ENCODE measurements at places on chromosomes 3 and 15.

DNA sequence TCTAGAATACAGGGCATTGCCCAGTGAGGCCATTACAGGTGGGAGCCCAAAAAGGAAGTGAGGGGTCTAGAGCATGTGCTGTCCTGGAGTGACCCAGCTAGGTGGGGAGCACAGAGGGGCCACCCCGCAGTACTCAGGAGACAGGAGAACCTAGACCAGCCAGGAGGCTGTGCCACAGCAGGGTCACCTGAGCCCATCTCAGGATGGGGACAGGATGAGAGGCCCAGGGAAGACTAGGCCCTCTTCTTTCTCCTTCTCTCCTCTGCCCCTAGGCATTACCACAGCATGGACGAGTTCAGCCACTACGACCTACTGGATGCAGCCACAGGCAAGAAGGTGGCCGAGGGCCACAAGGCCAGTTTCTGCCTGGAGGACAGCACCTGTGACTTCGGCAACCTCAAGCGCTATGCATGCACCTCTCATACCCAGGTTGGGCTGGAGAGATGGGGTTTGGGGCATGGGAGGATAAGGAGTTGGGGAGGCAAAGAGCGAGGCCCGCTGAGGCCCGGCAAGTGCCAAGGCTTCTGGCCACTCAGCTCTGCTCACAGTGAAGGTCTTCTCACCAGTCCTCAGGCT is 20.6 kb downstream of the LOXL1 start:
- DNase-seq = no peak

DNA sequence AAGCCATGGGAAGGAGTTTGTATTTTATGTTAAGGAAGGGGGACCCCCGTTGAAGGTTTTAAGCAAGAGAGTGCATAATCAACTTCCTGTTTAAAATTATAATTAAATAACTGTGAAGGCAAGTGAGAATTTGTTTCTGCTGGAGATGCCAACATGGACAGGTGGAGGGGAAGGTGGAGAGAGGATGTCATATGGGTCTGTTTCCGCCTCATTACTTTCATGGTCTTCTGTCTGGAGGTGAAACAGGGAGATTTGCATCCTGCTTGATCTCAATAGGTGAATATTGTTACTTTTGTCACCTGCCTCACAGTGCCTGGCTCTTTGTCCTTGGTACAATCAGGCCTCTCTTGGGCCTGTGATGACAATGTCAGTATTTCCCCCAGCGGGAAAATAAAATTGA is 300.6 kb upstream of the LMCD1 start:
- DNase-seq = no peak

- peak; percentile 52 for DNase-seq
Observed at GRCh38 chr15:78788016-78788660, 23.1 kb downstream of the ADAMTS7 start.

DNA sequence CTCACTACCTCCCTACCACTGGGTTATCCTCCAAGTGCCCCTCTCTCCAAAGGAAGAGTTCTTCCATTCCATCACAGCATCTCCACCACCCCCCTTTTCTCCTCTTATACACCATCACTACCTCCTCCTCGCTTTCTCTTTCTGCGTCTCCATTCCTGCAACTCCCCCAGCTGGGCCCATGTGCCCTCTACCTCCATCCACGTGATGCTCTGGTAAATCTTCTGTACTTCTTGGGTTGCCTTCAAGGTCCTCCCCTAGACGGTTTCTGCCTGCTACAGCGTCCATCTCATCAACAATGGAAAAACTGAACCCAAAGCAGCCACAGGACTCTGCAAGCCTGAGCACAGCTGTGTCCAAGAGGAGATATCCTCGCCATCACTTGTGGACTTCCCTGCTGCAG is 129.5 kb upstream of the SLCO3A1 start:
- no peak for DNase-seq

- no peak for DNase-seq
Observed at GRCh38 chr3:179369621-179370020, 22.1 kb downstream of the MFN1 start.

DNA sequence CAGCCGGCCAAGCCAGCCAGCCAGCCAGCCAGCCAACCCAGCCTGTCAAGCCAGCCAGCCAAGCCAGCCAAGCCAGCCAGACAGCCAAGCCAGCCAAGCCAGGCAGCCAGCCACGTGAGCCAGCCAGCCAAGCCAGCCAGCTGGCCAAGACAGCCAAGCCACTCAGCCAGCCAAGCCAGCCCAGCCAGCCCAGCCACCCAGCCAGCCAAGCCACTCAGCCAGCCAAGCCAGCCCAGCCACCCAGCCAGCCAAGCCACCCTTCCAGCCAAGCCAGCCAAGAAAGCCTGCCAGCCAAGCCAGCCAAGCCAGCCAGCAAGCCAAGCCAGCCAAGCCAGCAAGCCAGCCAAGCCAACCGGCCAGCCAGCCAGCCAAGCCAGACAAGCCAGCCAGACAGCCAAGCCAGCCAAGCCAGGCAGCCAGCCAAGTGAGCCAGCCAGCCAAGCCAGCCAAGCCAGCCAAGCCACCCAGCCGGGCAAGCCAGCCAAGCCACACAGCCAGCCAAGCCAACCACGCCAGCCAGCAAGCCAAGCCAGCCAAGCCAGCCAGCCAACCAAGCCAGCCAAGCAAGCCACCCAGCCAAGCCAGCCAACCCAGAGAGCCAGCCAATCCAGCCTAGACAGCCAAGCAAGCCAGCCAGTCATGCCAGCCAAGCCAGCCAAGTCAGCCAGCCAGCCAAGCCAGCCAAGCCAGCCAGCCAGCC is 199.5 kb downstream of the GOLGA6L6 start:
- no peak for DNase-seq

DNA sequence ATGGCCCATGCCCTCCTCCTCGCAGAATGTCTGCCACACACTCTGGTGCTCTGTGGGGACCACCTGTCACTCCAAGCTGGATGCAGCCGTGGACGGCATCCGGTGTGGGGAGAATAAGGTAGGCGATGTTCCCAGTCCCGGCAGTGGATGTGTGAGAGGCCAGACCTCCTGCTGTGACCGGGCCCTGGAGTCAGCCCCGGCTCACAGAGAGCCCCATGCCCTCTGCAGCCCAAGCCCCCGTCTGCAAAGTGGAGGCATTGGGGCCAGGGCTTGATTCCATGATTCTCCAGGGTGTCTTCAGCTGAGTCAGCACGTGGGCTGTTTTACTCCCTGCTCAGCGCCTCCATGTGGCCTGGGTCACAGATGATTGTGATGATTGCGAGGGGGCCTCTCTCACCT is 32.2 kb downstream of the GOLGA6L10 start:
- DNase-seq = peak; percentile 40

GRCh38 chr3:42495393-42495792 is 7.0 kb upstream of the VIPR1 start:
- DNase-seq = no peak

DNA sequence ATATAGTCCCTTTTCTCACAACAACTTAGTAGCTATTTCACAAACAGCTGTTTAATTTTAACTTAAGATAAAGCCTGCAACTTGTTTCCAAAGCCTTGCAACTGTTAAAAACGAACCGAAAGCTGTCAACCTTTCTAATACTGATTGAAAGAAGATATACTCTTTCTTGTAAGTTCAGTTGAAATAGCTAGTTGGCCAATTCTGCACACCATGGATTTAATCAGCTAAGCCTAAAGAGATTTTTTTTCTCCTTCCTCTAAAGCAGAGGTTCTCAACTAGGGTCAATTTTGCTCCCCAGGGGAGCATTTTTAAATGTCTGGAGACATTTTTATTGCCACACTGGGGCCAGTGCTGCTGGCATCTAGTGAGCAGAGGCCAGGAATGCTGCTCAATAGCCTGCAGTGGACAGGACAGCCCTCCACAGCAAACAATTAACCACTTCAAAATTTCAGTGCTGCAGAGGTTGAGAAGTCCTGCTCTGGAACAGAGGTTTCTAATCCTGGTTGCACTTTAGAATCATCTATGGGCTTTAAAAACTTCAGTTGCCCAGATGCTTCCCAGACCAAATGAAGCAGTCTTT is 26.2 kb downstream of the MINDY4B start:
- DNase-seq = no peak

All from posterior cingulate gyrus (tissue), 11 donors.